Activated naive CD4-positive, alpha-beta T cell treated with anti-CD3 and anti-CD28 coated beads, Interleukin-2, amount 50 U/mL, for 16 hours (primary cell): ENCODE measurements at places on chromosomes 16 and 17.

GRCh38 chr17:64984851-64985521 lies 65.7 kb upstream of the LRRC37A3 start:
- peak; percentile 29 for DNase-seq

GRCh38 chr16:64278196-64278595 lies 843.7 kb downstream of the CDH11 start:
- no peak for DNase-seq

GRCh38 chr17:66764506-66764905 lies 70.4 kb upstream of the CACNG5 start:
- DNase-seq, result no peak

- no peak for DNase-seq
Measured at GRCh38 chr17:49956780-49957179, 12.2 kb upstream of the DLX4 start.

DNA sequence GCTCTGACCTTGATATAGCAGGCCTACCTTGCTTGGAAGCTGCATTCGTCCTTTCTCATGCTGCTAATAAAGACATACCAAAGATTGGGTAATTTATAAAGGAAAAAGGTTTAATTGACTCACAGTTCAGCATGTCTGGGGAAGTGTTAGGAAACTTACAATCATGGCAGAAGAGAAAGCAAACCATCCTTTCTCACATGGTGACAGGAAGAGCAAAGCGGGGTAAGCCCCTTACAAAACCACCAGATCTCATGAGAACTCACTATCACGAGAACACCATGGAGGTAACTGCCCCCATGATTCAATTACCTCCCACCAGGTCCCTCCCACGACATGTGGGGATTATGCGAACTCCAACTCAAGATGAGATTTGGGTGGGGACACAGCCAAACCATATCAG lies 6.0 kb upstream of the MAPT start:
- DNase-seq, result no peak

DNA sequence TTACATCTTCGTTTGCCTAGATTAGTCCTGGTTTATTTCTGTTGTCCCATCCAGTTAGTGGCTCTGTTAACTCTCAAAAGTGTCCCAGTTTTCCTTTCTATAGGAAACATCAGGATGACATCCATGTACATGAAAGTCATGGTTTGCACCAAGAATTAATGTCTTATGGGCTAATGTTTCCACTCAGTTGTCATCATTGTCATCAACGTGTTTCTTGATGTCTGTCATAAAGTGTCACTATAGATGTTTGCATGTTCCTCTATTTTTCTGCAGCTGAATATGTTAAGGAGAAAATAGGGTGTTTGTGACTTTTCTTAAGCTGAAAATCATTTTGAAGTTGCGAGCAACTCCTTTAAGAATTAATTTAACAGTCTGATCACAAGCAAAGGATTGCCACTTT lies 567.0 kb downstream of the TMEM114 start:
- DNase-seq, result no peak

- no peak for DNase-seq
Measured at GRCh38 chr17:2138761-2139160, 83.9 kb downstream of the HIC1 start.

GRCh38 chr16:72848028-72848400 lies 199.9 kb downstream of the ZFHX3 start:
- DNase-seq, result no peak

DNA sequence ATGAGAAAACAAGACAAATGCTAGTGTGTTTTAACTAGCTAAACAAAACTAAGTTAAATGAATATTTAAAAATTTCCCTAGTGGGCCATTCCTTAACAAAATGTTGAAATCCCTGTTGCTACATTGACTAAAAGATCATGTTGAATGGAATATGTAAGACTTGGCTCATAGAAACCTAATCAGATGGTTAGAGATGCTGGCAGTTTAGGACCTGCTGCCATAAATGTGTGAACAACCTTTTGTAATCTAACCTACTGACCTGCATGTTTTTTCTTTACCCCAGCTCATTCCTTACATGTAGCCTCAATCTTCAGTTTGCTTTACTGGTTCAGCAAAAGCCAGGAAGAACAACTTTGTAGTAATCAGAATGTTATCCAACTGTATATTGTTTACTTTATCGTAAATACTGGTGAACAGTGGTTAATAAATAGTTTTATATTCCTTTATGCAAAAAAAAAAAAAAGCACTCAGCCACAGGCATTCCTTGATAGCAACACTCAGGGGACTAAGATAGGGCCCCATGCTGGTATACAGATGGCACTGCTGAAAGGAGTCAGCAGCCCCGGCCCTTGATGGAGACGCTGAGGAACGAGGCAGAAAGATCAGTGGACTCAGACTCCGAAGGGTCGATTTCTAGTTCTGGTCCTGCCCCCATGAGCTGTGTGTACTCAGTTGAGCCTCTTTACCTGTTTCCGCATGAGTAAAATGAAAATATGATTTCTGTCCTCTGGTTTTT lies 78.2 kb downstream of the MARF1 start:
- DNase-seq, result no peak

- no peak for DNase-seq
Measured at GRCh38 chr17:57379895-57380434, 123.6 kb downstream of the MSI2 start.

DNA sequence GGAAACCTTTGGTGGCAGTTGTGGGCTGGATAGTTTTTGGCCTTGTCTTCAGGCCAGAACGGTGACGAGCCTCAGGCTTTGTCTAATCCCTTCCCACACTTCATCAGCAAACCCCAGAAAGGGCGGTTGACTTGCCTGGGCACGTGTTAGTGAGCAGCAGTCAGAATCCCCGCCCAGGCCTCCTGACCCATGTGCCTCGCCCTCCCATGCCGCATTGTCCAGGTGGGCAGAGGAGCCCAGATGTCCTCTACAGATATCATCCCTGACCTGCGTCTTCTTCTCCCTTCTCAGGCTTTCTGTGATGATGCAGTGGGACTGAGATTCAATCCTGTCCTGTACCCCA lies 82.5 kb downstream of the OR1D5 start:
- DNase-seq, result no peak

GRCh38 chr17:35050170-35050569 lies 13.3 kb downstream of the RFFL start:
- no peak for DNase-seq

DNA sequence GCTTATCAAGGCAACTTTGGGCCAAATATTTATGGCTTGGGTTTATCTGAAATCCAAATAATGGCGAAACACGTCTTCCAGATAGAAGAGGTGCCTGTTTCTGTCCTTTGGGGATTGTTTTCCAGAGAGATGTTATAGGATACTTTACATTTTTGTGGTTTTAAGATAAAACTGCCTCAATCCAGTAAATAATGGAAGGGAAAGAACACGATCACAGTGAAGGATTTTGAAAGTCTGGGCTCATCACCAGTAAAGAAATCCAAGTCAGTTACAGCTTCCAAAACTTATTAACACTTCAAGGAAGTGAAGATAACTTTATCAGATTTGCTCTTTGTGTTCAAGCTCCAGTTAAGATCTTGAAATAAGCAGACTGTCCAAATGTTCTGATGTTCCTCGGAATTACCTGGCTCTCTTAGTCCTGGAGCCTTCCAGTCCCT lies 30.1 kb downstream of the DNAH2 start:
- DNase-seq, result no peak

DNA sequence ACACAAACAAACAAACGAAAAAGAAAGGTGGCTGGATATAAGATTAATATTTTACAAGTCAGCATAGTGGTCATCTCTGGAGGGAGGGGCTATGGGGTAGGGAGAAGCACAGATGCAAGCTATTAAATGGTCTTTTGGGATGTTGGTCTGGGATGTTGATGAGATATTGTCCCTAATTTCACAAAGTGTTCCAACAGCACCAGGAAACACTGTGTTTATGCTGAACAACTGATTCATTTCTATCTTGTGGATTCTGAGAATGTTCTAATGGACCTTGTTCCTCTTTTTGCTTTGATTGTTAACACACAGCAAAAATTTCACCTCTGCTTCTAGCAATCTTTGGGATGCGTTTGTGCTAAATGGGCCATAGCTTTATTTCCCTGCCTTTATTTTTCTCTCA lies 9.7 kb downstream of the PECAM1 start:
- DNase-seq, result no peak

- DNase-seq, result no peak
Measured at GRCh38 chr17:4440690-4441686, 7.2 kb downstream of the SPNS3 start.

DNA sequence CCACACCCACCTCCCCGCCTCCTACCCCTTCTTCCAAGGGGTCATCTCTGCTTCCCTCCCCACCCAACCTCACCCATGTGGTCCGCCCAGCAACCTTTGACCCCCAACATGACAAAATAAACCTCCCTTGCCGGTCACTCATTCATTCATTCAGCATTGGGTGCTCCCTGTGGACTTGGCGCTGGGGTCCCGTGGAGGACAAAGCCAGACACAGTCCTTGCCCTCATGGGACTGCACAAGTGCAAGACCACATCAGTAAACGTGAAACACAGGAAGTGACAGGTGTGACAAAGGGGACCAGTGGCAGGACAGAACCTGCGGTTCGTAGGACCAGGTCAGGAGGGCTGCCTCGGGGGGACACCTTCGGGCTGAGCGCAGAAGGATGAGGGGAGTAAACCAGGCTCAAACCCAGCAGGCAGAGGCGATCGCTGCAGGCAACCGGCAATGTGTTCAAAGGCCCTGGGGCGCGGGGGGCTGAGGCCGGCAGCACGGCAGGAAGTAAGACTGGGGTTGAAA lies 185.4 kb downstream of the SEC14L1 start:
- DNase-seq, result peak; percentile 34

DNA sequence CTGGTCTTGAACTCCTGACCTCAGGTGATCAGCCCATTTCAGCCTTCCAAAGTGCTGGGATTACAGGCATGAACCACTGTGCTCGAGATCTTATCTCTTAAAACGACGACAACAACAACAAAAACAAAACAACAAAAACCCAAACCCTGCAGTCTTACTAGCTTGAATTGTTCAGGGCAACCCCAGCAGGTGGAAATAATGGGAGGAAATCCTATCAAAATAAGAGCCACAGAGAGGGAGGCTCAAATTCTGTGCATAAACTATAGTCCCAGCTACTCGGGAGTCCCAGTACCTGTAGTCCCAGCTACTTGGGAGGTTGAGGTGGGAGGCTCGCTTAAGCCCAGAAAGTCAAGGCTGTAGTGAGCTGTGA lies 16.5 kb upstream of the ATP6V0A1 start:
- DNase-seq, result no peak

- no peak for DNase-seq
Measured at GRCh38 chr16:65229191-65229662, 107.4 kb upstream of the CDH11 start.

- no peak for DNase-seq
Measured at GRCh38 chr16:70699696-70700095, 13.8 kb upstream of the MTSS2 start.

GRCh38 chr17:14813649-14814370 lies 451.3 kb downstream of the PMP22 start:
- DNase-seq, result no peak

DNA sequence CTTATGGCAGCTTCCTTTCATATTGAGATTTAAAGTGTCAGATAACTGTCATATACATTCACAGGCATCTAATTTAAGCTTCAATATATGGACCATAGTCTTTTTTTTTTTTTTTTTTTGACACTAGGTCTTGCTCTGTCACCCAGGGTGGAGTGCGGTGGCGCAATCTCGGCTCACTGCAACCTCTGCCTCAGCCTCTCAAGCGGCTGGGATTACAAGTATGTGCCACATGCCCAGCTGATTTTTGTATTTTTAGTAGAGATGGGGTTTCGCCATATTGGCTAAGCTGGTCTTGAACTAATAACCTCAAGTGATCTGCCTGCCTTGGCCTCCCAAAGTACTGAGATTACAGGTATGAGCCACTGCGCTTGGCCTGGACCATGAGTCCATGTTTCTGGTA lies 13.6 kb downstream of the CEP95 start:
- no peak for DNase-seq

DNA sequence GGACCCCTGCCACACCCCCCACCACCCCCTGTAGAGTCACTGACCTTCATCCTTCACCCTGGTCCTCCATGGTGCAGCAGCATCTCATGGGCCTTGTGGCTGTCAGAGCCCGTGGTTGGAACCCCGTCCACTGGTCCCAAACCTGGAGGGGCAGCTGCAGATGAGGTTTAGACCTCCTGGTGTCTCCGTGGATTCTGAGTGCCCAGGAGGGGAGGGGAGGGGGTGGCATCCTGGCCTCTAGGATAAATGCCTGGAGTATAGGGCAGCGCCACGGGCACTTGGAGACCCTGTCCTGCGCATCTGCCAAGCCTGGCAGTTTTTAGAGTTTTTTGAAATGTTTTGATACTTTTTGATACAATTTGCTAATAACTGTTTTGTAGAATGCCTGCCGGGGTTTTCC lies 17.5 kb downstream of the KLHL36 start:
- DNase-seq, result no peak

- DNase-seq, result no peak
Measured at GRCh38 chr17:74555427-74555940, 9.6 kb upstream of the CD300C start.

DNA sequence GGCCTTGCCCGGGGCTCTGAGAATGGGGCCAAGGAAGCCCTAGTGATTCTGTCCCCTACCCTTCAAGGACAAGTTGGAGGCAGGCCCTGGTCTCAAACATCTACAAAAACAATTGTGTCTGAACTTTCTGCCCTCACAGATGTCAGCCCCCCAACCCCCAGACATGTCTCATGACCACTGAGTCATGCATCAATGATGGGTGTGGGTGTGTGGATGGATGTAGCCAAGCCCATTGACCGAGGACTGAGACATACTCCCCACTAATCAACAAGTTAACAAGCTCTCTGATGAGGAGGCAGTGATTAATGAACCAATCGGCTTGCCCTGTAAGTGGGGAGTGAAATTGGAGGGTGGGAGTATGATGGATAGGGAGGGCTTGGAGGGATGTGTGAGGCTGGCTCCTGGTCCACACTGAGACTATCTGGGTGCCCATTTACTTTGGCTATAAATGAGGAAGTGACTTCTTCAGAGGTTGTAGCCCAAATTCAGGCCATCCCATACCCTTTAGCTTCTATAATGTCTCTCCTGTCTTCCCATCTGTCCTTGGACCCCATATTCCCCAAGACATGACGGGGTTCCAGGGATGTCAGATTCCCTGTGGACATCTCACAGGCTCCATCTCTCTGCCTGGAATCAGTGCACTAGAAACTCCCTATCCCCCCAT lies 97.1 kb upstream of the TMEM97 start:
- DNase-seq, result no peak

DNA sequence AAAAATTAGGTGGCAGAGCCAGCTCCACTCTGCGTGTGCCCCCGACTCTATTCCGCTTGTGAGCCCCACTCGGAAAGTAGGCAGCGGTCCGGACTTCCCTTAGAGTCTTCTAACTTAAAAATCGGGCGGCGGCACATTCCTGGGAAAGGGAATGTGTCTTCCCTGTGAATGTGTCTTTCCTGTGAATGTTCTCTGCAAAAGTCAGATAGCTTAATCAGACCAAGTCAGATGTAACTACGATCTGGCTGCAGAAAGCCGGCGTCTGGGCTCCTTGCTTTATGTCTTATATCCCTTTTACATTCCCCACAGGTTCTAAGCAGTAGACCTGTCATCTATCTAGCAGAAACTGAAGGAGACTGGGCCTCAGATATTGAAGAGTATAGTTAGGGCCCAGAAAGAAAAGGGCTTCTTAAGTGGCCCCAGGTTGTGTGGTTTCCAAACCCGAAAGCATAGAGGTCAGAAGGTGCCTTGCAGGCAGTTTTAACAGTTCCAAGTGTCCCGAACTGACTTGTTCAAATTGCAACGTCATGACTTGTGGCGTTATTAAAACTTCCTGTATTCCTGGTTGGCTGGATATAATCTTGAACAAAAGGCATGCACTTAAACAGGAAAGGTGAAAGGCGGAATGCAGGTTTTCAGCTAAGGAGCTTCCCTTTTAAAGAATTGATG lies 601 bp downstream of the PHKB start:
- no peak for DNase-seq
